D341Med (cell line): ENCODE measurements at places on chromosomes 13 and 19.

DNA sequence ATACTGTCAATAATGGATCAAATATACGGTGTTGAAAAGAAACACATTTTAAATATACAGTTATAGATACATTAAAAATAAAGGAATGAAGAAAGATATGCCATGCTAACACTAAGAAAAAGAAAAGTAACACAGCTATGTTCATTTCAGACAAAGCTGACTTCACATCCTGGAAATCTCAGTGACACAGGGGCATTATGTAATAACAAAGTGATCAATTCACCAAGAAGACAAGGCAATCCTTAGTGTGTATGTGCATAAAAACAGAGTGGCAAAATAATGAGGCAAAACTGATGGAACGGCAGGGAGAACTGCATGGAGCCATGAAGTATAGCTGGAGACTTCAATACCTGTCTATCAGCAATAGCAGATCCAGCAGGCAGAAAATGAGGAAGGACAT lies 13.1 kb downstream of the ZNF14 start:
- no peak for DNase-seq

- no peak for DNase-seq
Observed at GRCh38 chr19:38759590-38760003, 13.7 kb downstream of the LGALS7 start.

DNA sequence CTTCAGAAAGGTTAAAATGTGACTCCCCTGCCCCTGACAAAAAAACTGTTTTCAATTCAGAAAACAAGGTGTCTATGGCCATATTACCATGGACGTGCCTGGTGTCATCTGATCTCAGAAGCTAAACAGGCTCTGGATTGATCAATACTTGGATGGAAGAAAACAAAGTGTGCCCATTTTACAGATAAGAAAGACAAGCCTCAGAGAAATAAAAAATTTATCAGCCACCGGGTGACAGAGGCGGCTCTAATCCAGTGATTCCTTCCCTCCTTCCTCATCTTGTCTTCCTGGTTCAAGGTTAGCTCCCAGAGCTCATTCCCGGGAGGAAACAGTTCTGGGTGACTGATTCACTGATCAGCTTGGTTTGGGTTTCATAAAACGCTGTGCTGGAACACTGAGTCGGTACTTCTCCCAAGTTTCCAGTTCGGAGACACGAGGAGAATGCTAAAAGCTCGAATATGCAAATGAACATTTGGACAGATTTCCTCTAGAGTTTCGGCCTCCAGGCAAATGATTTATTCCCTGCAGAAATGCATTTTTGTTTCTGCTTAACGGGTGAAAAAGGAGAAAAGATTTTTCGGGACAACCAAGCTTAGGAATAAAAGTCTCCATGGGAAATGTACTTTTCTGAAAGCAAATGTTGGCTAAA lies 211.2 kb downstream of the UQCRFS1 start:
- no peak for DNase-seq

- DNase-seq = no peak
Observed at GRCh38 chr13:23725922-23726321, 155.7 kb downstream of the TNFRSF19 start.

DNA sequence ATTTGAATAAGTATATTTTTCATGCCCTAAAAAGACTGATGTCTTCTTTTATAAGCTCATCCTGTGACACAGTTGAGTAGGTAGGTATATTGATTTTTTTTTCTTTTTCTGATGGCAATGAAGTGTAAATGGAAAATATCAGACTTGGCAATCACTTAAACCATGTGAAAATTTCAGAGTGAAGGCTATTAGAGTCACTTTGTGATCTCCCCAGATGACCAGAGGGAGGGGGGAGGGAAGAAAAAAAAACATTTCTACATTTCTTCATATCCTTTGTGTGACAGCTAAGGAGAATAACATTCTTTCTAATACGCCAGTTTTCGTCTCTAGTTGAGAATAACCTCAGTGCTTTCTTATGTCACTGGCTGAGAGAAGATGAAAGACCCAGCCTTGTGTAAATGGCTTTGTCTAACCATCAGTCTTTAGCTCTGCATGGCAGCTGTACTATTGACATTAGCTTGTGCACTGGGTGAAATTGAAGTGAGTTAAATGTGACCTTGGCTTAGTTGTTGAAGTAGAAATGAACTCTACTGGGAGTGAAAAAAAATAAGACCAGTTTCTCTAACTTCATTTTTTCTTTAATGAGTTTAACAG lies 332.1 kb upstream of the DACH1 start:
- DNase-seq = no peak

GRCh38 chr19:46737298-46737654 lies 8.6 kb upstream of the FKRP start:
- DNase-seq = no peak

GRCh38 chr13:31904941-31905824 lies 126.4 kb upstream of the FRY start:
- DNase-seq = no peak
